ENCODE measurements at places on chromosomes 6 and 20.
A peak's percentile ranks its signal among the peaks of the same experiment; 100 is the strongest.

DNA sequence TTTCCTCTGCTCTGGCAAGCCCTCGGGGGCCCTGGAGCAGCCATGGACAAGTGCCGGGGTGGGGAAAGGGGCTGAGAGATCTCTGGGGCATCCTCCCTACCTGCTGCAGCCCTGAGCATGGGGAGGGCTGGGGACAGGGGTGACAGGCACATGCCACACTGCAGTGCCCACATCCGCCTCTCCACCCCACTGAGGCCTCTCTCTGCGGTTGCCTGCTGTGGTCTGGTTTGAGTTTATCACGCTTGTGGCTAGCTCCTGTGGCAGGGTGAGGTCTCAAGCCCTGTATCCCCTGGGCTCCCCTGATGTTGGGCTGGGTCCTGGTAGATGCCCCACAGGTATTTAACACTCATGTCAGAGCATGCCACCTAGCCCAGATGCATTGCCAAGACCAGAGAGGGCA is 52.9 kb upstream of the MLN start:
- DNase-seq: no peak

DNA sequence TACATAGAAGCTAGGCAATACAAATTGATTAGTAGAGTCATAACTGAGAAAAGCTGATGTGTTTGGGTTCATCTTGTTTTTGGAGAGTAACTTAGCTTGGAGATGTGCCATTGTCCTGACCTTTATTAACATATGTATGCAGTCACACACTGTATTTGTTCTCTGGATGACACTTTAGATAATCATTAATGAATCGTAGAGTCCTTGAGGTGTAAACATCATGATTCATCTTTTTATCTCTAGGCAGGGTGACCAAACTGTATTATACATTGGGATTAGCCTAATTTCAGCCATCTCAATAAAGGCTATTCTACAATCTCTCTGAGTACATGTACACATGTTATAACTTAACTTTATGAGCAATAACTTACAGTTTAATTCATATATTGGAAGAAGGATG is 3.6 kb upstream of the MTCL3 start:
- DNase-seq: no peak

GRCh38 chr20:37845878-37846277 is 57.0 kb upstream of the VSTM2L start:
- no peak for DNase-seq

DNA sequence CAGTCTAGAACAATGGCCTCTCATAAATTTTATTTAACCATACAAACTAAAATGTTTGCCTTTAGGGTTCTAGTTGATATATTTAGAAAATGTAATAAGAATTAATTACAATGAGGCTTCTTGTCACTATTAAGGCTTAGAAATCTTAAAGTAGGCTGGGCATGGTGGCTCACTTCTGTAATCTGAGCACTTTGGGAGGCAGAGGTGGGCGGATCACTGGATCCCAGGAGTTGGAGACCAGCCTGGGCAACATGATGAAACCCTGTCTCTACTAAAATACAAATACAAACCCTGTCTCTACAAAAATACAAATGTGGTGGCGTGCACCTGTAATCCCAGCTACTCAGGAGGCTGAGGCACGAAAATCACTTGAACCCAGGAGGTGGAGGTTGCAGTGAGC is 99.0 kb upstream of the ADGRF1 start:
- DNase-seq: no peak

GRCh38 chr6:73078333-73078862 is 146.9 kb downstream of the KHDC1L start:
- DNase-seq: no peak

DNA sequence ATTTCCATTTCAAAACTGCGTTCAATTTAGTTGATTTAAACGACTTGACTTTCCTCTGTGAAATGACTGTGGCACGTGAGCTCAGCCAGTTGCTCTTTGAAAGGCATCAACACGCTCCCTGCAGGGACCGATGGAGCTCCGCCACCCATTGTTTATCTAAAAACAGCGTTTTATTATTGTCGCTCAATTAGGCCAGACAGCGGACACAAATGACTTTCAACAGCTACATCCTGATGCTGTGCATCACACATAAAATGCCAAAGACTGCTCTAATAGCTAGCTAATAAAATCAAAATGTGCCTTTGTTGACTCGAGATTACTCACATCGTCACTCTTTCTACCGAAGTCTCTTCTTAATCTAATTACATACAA is 332.5 kb downstream of the CD83 start:
- DNase-seq: no peak

GRCh38 chr20:64277571-64278316 is 22.2 kb downstream of the PCMTD2 start:
- DNase-seq: no peak

GRCh38 chr20:35731469-35731788 is 10.6 kb downstream of the RBM39 start:
- DNase-seq: no peak

DNA sequence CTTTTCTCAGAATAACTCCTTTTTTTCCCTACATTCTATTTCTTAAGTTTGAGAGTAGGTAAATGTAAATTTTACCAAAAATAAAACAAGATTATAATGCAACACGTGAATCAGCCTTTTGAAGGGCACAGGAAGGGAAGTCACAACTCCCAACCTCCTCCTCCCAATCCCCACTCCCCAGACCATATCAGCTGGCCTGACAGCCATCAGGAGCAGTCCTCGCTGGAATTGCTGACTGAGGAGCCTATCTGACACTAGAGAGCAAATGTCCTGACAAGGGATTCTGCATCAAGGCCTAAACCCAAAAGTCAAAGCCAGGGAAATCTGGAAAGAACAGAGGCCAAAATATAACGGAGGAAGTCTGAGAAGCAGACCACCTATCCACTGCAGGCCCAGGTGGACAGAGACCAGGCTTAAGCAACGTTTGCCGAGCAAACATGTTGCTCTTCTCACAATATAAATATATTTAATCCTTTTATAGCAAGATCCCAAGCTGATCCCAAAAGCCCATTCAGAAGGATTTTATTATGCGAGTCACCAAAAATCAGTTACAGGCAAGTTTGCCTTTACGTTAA is 2.5 kb downstream of the RRAGD start:
- DNase-seq: no peak

DNA sequence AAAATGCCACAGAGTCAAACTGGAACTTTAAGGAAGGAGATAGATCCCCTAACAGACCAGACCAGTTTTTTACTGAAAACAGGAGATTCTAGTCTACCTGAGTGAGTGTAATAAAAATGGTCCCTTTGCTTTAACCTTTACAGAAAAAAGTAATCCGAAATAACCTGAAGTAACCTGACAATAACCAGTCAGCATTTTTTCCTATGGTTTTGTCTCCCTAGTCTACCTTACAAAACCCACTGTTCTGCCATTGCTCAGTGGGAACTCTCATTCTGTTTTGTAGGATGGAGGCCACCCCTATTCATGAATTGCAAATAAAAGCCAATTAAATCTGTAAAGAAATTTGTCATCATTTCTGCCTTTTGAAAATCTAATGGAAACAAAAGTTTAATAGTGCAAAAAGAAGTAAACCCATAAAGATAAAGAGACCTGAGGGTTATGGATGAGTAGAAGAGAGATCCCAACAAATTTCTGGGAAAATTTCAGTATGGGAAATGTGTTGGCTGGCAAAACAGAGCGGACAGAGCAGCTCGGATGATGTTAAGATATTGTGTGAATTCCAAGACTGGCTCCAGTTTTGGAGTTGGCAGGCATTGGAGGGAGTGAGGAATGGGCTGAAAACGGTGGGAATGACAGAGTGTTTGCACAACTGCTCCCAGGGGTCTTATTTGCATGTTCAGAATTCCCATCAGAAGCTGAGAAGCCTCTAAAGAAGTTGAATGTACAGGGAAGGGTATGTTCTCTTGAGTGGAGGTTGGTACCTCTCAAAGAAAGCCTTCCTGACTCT is 104.7 kb upstream of the RALGAPA2 start:
- DNase-seq: no peak

DNA sequence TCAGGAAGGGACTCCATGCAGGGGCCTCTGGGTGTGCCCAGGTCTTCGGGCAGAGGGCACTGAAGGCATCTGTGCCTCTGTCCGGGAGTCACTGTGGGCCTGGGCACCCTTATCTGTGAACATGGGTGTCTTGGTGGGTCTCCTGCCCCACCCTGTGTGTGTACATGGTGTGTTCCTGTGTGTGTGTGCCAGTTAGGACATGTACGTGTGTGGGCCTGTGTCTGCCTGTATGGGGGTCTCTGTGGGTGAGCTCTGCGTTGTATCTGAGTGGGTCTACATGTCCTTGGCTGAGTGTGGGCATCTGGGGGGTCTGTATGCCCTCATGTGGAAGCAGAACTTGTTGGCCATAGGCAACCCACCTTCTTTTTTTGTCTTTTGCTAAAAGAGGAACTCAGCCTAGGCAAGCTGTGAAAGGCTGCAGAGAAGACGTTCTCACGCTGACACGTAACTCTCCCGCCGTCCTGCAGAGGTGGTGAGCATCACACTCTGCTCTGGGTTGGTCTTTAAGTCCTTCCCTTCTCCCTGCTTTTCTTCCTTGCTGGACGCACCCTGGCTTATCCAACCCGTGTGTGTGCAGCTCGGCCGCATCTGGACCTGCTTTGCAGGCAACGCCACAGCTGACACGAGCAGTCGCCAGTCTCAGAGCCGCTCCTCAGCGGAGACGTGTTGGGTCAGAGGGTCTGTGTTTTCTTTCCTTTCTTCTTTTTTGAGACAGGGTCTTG is 532 bp upstream of the NPBWR2 start:
- DNase-seq: peak; percentile 30

DNA sequence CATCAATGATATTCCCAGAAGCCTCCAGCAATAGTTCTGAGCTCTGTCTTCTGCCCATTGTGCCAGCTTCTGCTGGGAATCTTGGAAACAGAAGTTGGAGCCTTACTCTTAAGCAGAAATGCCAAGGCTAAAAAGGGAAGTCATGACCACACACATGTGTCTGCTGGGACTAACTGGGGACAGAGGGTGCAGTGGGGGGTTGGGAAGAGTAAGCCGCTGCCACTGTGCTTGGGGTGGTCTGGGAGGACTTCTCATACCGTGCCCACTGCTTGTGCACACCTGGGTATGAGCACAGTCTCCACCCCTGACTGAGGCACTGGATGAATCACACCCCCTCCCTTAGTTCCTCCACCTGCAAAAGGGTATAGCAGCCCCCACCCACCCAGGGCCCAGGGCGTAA is 90.7 kb downstream of the CDC5L start:
- DNase-seq: no peak

- no peak for DNase-seq
Observed at GRCh38 chr6:146041282-146041681, 12.4 kb downstream of the GRM1 start.

DNA sequence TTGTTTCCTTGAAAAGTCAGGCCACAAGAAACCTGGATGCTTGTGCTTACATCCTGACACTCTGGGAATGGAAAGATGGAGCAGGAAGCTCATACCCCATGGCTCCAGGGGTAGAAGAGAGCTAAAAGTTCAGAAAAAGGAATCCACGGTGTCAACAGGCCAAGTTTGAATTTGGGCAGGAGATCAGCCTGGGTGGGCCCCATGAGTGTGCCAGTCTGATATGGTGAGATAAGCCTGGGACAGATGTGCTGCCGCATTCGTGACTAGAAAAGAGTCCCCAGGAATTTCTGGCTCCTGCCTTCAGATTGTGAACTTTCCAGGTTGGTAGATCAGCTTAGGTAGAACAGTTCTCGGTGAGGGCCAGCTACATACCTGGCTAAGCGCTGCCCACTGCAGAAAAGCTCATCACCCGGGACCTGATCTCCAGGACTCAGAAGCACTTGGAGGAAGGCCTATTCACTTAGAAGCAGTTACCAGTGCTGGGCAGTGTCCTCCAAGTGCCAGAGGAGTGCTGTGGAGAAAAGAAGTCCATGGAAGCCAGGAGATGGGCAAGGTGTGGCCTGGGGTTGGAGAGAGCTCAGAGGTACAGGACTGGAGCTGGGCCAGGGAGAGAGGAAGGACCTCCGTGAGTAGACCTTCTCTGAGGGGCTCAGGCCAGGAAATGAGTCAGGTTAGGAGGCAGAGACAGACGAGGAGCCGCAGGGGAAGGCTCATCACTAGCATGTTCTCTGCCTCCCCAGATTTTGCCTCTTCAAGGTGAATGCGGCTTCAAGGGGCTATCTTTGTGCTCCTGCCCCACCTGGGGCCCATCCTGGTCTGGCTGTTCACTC is at the start of gene TSPO2:
TSPO2 (plus strand) TSS at position 242 of the 830 bp plus-strand sequence; CDS start at position 761, 519 bp downstream.
- no peak for DNase-seq

DNA sequence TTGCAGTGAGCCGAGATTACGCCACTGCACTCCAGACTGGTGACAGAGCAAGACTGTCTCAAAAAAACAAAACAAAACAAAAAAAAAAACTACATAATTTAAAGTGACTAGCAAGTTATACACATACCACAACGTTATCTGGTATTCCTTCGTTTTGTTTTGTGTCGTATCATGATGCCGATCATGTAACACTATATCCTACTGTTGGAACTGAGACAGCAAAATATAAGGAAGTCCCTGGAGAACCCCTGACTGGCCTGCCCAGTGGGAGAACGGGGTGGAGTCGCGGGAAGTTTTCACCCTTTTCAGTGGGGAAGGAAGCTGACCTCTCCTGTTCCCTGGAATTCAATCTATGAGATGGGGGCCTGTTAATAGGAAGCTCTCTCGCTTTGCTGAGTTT is 15.1 kb downstream of the SOX4 start:
- no peak for DNase-seq

DNA sequence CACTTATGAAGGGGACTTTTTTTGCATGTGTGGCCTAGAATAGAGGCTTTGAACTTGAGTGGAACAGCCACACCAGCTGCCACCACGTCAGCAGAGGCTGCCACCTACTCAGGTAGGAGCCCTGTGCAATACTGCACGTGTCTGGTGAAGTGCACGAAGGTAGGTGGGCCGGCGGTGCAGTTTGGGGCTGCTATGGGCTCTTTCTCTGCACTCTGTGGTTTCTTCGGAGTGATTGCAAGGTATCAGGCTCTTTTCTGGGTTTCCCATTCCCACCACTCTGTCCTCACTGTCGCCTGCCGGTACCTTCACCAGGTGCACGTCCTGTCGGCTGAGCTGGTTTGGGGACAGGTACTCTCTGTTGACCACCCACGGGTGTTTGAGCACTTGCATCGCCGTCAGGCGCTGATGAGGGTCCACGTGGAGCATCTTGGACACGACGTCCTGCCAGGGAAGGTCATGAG is 30.8 kb upstream of the MPC1 start:
- DNase-seq: no peak

GRCh38 chr6:122647765-122648164 is 37.6 kb downstream of the PKIB start:
- no peak for DNase-seq

- no peak for DNase-seq
Observed at GRCh38 chr20:46088409-46089166, 1.2 kb downstream of the NCOA5 start.

GRCh38 chr20:52621401-52621800 is 350.8 kb upstream of the TSHZ2 start:
- DNase-seq: no peak

GRCh38 chr6:77318256-77318655 is 145.0 kb downstream of the HTR1B start:
- no peak for DNase-seq

DNA sequence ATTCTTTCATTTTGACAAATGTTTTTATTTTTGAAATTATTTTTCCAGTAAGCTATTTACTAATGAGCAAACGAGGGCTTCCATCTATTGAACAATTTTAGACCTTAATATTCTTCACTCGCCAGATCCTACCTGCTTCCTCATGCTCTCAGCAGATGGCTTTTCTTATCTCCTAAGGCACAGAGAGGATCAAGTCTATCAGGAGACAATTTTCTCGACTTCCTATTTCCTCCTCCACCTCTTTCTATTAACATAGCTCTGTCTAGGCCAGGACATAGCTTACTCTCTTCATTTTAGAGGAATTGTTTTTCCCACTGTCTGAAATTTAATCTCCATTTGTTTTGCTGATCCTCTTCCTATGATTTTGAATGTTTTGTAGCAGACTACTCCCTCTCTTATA is 87.0 kb upstream of the MAN1A1 start:
- DNase-seq: no peak

Measured in right hindlimb (tissue), 1 donor.